T-cell (primary cell): ENCODE measurements at places on chromosomes 11 and 22.
A peak's percentile ranks its signal among the peaks of the same experiment; 100 is the strongest.

DNA sequence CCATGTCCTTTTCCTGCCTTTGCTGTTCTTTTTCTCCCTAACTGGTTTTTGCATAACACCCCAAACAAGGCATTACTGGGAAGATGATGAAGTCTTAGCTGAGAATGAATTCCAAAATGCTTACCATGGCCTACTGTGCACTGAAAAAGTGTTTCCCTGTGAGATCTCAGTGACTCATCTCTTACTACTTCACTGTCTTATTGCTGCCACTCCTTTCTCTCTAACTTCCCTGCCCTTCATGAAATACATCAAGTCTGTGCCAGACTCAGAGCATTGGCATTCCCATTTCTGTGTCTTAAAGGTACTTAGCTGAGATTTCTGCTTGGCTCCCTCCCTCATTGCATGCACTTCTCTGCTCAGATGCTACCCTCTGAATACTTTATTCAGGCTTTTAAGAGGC is 49.1 kb upstream of the MUC15 start:
- no peak for DNase-seq

DNA sequence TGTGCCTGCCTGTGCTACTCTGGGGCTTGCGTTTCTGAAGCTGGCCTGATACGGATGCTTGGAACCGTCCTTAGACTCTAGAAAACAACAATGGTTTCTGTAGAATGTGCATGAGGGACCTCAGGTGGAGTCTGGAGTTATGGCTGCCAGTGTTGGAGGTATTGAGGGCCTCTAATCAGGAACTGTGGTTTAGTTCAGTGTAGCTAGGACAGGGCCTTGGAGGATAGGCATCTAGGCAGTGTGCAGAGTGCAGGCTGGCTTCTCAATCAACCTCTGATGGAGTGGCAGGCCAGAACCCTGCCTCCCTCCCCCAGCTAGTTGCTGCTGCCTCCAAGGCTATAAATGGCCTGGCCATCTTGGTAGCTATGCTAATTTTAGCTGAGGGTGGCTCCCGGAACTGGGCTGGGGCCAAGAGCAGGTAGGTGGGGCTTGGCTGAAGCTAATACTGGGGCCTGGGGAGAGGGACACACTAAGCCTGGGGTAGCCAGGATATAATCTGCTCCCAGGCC is 4.0 kb downstream of the STIM1 start:
- no peak for DNase-seq

GRCh38 chr11:18754308-18754707 is 28.3 kb upstream of the IGSF22 start:
- no peak for DNase-seq

GRCh38 chr11:111334532-111335502 is 36.5 kb downstream of the POU2AF3 start:
- DNase-seq: no peak

DNA sequence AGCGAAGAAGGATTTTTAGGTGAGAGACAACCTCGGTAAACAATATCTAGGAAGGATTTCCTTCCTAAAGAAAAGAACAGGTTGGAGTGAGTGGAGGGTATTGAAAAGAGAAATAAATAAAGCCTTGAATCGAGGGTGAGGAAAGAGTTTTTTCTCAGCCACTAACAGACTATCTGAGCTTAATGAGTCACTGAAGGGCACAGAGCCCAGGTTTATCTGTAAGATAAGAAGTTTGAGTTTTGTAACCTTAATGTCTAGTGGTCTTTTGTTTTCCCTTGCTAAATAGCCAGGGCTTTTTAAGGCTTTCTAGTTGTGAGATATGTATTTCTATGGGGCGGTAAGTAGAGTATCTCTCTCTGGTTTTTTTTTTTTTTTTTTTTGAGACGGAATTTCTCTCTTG is 394.5 kb upstream of the KIRREL3 start:
- no peak for DNase-seq

DNA sequence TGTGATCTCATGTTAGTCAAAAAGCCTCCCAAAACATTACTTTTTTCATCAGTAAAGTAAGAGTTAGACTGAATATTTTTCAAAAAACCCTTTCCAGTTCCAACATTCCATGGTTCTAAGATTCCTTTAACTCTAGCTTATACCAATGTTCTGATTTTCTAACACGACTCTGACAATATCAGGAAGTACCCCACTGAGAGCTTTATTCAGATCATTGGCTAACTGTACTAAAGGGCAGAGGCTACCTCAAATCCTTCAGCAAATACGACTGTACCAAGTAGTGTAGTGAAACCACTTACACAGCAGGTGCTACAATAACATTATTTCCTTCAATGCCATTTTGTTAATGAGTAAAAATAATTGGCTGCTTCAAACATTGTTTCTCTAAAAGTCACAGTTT is 213.4 kb upstream of the PITPNB start:
- DNase-seq: no peak

DNA sequence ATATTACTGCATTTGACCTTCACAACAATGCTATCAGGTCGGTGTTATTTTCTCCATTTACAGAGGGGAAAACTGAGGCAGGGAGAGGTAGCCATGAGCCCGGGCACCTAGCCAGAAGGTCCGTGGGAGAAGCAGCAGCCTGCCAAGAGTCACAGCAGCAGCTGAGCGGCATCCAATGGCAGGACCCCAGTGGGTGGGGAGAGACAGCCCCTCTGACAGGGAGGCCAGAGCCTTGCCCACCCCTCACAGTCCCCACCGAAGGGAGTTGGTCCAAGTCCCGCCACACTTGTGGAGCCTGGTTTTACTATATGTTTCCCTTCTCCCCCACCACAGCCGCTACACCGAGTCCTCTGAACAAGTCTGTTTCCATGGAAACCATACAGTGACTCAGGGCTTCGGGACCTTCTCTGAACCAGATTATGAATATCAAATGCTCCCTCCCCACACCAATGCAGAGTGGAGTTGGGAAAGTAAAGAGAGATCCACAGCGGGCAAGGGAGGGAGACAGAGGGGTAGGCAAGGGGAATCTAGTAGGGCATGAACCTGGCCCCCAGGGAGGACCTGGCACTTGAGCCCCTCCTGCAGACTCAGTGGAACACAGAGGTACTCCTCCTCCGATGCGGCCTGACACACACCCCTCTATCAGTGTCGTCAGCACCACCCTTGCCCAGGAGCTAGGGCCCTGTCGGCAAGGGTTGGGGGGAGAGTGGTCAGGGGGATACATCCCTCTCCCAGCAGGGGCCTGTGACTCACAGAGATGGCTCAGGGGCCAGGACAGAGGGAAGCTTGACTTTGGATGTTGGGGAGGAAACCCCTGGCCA is 2.5 kb downstream of the CHST1 start:
- DNase-seq: no peak

- no peak for DNase-seq
These were observed 244.0 kb downstream of the CASP12 start for GRCh38 chr11:104654181-104654813.

GRCh38 chr11:100639140-100639539 is 47.9 kb upstream of the ARHGAP42 start:
- DNase-seq: no peak

DNA sequence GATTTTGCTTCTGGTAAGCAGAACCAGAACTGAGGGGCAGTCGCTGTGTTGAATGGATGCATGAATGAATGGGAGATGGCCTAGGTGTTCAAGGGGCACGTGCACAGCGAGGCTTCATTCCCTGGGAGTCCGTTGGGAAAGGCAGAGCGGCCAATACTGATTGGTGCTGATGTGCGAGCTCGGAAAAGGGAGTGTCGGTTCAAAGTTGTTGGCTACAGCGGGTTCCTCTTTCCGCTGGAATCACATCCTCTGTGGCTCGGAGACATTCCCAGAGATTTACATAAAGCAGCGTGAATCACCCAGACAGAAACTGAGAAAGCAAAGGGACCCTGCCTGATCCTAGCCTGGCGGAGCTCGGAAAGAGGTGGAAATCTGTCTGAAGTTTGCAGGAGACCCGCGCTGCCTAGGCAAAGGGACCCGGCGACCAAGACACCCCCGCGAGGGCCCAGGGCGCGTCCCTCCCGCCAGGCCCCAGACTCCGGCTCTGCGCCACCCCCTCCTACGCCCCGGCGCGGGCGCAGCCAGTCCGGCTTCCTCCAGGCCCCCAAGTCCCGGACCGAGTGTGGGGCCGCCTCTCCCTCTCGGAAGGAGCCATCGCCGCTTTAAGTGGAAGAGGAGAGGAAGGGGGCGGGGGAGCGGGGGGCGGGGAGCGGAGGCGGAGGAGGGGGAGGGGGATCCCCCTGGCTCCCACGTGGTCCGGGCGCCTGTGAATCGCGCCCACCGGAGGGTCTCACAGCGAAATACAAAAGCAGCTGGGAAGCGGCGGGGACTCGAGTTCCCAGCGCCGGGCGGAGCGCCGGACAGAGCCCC is at the start of gene FJX1:
TSS of gene FJX1 (plus strand) at position 774 of the 810 bp plus-strand sequence. CDS start 177 bp downstream, outside the sequence.
- DNase-seq: no peak

DNA sequence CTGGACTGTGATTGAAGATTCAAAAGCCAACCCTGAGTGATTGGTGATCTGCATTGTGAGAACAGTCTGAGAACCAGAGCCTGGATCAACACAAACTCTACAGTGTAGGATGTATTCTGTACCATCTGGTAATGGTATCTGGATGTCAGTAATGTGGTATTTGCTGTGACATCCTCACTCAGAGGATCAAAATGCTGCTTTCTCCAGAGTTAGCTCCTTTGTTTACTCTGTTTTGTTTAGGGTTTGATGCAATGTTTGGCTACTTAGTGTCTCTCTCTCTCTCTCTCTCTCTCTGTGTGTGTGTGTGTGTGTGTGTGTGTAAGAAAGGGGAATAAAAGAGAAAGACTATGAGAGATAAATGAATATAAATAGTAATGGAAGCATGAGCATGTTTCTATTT is 24.3 kb downstream of the CASP4 start:
- DNase-seq: no peak

DNA sequence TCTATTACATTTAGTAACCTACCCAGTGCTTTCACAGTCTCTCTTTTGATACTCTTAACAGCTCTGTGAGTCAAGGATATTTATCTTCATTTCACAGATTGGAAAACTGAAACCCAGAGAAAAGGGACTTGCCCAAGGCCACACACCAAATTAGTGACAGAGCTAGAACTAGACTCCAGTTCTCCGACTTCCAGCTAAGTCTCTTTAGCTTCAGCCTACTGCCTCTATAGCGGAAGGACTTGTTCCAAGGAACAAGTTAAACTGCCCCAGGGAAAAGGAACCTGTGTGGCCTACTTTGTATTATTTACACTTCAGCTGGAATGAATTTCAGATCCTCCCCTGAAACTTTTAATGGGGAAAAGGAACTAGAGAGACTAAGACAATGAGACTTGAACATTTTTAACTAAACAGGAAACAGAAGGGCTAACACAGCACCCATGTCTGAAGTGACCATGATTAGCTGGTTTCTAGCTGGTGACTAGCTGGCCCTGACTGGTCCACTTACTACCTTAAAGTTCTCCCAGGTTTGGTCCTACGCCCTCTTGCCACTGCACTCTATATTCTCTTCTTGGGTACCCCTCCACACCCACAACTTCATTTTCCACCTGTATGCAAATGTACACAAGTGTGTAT is 1.3 kb downstream of the LRRC51 start:
- DNase-seq: no peak

GRCh38 chr11:2248242-2248641 is 22.1 kb downstream of the ASCL2 start:
- DNase-seq: no peak

GRCh38 chr11:122782222-122782621 is 56.1 kb upstream of the CRTAM start:
- DNase-seq: no peak

DNA sequence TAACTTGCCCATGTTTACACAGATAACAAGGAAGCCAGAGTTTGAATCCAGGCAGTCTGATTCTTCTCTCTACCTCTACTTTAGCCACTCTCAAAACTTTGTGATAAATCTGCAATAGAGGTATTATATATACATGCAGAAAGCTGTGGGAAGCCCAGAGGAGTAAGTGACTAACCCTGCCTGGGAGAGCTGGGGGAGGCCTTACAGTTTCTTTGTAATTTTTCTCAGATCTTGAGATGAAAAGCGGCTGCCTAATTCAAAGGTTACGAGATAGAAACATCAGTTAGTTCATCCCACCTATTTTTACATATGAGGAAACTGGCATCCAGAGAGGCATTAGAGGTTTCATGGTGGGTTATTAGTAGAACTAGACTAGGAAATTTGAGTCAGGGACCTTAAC is 4.9 kb downstream of the STIM1 start:
- DNase-seq: no peak

- no peak for DNase-seq
These were observed 44.6 kb downstream of the RDX start for GRCh38 chr11:110251836-110252235.

- DNase-seq: peak; percentile 87
These were observed 16.6 kb downstream of the CRELD2 start for GRCh38 chr22:49934891-49935557.

DNA sequence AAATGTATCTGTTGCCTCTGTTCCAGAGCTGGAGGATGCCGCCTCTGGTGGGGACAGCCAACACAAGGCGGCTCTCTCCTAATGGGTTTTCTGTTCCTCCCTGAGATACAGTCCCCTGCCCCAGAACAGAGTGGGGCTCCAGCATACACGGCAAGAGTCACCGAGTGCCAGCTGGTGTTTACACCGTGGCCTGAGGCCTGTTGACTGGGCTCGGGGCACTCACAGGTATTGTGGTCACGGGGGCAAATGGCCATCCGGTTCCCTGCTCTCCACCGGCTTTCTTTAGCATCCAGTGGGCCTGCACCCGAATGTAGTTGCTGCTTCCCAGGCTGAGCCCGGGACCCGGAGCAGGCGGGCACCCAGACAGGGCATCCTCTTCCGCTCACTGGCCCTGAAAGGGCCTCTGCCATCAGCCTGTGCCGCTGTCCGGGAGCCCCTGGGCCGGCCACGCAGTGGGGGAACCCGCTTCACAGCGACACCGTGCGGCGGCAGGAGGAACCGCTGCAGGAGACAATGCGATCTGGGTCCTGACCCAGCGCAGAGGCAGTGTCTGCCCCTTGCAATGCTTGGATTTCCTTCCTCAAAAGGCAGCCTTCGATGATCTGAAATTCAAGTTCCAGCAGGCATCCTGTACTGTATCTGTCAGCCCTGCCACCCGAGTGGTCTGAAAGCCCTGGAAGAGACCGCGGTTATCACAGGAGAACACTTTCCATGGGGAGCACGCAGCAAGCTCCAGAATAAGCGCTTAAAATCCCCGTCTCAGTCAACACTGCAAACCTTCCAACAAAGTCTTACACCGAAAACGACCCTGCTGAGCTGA is 859 bp upstream of the KRTAP5-5 start:
- DNase-seq: peak; percentile 53

DNA sequence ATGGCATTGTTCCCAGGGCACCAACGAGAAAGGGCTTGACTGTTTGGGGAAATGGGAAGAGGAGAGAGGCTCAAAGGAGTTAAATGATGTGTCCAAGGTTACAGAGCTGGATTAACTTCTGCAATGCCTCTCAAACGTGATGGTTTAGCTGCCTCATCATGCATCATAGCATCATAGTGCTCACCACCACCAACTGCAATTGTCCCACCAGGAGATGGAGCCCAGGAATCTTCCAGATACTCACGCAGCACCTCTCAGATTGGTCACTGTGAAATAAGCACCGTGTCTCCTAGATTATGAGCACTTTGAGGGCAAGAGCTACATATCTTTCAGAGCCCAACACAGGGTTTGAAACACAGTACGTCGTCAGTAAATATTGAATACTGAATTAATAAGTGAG is 69.2 kb downstream of the PRSS23 start:
- no peak for DNase-seq

GRCh38 chr11:70233511-70233934 is 30.4 kb downstream of the FADD start:
- DNase-seq: no peak

GRCh38 chr11:60065801-60066200 is 9.3 kb downstream of the MS4A3 start:
- DNase-seq: no peak

GRCh38 chr11:76673176-76674142 is 2.9 kb upstream of the LRRC32 start:
- DNase-seq: no peak
